ENCODE measurements at places on chromosomes 7 and 10.
A peak's percentile ranks its signal among the peaks of the same experiment; 100 is the strongest.

GRCh38 chr10:77310288-77310840, 327.2 kb downstream of the KCNMA1 start:
- no peak for DNase-seq

- DNase-seq: no peak
These were observed 52.6 kb upstream of the DNAAF5 start for GRCh38 chr7:673681-674453.

DNA sequence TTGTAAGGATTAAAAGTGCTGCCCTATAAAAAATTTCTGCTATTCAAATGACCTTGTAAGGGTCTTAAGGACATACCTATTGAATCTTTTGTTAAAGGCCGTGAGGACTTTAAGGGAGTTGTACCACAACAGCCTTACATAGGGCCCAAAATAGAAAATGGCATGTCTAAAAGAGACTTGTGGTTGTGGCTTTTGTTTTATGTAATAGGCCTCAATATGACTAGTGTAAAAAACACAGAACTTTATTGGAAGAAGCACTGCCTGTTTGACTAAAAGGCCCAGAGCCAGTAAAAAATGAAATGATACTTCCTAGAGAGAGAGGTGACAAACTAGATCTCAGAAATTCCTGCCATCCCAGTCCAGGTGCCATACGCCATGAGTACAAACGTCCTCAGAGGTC, 286.6 kb downstream of the SEMA3D start:
- no peak for DNase-seq

GRCh38 chr7:101114492-101114891, 12.4 kb upstream of the SERPINE1 start:
- DNase-seq: no peak

DNA sequence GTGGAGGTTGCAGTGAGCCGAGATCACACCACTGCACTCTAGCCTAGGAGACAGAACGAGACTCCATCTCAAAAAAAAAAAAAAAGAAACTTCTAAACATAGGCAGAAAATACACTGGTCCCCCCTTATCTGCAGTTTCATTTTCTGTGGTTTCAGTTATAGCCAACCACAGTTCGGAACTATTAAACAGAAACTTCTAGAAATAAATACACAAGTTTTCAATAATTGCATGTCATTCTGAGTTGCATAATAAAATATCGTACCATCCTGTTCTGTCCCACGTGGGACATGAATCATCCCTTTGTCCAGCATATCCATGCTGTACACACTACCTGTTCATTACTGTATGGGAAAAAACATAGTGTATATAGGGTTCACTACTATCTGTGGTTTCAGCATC, 8.0 kb downstream of the XRCC2 start:
- no peak for DNase-seq

DNA sequence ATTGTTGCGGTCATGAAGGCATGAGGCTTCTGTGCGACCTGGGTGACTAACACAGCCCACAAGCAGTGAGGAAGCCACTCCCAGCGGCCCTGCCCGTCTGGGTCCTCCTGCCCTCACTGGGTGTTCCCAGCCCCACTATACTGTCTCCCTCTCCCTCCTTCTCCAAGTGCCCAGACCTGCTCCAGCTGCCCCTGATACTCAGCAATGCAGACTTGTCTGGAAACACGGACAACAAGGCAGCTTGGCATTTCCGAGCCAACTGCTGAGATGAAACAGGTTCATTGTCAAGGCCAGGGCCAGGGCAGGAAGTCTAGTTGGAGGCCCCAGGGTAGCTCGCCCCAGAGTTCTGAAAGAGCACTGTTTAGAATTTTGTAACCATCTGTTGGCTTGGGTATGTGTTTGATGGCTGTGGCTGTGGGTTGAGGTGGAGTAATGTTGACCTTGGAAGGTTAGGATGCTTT, 95.7 kb downstream of the RBM20 start:
- DNase-seq: peak; percentile 58

- no peak for DNase-seq
These were observed 319.4 kb upstream of the ZNF32 start for GRCh38 chr10:43968076-43968475.

- DNase-seq: no peak
These were observed 765 bp downstream of the SLC25A40 start for GRCh38 chr7:87875151-87876039.

- no peak for DNase-seq
These were observed 274.2 kb downstream of the DOCK4 start for GRCh38 chr7:111931958-111932357.

GRCh38 chr10:117537436-117537903, 5.1 kb upstream of the EMX2 start:
- DNase-seq: no peak

DNA sequence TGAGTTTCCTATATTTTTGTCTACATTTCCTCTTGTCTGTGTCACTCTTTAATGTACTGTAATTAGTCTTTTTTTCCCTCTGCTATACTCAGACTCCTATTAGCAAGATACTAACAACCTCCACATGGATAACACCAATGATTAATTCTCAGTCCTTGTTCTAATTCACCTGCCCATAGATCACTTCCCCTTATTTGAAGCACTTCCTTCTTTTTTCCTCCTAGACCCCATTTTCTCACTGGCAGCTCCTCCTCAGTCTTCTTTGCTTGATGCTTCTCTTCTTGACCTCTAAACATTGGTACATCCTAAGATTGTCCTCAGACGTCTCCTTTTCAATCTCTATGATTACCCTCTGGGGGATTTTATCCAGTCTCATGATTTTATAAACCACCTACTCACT, 98.2 kb upstream of the IMMP2L start:
- no peak for DNase-seq

GRCh38 chr10:120984221-120984620, 133.1 kb downstream of the WDR11 start:
- DNase-seq: no peak

DNA sequence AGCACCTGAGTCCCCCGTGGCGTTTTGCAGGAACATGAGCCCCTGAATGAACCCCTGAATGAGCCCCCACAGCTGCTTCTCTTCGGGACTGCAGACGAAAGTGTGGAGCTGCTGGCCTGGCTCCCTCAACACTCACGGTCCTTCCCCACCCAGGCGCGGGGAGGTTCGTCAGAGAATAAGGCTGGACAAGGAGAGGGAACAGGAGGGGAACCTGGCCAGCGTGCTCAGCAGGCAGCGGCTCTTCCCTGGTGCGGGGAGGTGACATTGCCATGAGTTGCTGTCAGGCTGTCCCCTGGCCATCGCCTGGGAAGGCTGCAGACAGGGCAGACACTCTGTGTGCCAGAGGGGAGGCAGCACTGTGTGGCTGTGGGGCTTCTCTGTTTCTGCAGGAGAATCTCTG, 80.9 kb upstream of the SHH start:
- DNase-seq: no peak

GRCh38 chr10:112475575-112476218, 28.7 kb downstream of the VTI1A start:
- DNase-seq: no peak

DNA sequence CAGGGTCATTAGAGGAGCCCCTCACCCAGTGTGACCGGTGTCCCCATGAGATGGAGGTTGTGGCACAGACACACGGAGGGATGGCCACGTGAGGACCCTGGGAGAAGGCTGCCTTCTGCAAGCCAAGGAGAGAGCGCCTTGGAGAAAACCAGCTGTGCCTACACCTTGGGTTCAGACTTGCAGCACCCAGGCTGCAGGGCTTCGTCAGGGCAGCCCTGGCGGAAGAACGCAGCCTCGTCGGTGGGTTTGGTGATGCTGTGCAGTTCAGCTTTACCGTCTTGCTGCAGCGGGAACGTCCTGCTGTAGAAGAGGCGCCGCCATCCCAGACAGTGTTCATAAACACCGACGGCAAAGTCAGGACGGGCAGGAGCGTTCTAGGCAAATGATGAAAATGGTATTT, 89.3 kb downstream of the MGMT start:
- no peak for DNase-seq

- DNase-seq: no peak
These were observed 162.0 kb upstream of the PLXNA4 start for GRCh38 chr7:132738254-132738653.

GRCh38 chr10:67476201-67476600, 219.8 kb downstream of the CTNNA3 start:
- peak; percentile 4 for DNase-seq

DNA sequence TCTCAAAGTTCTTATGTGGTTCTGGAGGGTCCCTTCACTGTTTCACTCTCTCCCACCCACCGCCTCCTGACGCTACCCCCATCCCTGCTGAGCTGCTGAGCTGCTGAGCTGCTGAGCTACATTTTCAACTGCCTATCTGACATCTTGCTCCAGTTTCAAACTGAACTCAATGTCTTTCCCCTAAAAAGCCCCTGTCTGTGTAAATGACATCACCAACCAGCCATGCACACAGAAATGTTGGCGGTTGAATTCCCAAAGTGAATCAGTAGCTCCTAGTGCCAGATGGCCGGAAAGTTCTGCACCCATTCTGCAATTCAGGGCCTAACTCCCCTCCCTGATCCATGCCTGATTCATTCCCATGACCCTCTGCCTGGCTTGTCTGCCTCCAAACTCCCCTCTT, 71.2 kb downstream of the WNT2 start:
- DNase-seq: no peak
